Fibroblast of skin of scalp (primary cell): ENCODE measurements at places on chromosomes 2 and 18.

GRCh38 chr18:79904357-79905147, 46.9 kb downstream of the SLC66A2 start:
- no peak for DNase-seq

GRCh38 chr2:214695789-214696188, 113.7 kb downstream of the BARD1 start:
- DNase-seq, result no peak

DNA sequence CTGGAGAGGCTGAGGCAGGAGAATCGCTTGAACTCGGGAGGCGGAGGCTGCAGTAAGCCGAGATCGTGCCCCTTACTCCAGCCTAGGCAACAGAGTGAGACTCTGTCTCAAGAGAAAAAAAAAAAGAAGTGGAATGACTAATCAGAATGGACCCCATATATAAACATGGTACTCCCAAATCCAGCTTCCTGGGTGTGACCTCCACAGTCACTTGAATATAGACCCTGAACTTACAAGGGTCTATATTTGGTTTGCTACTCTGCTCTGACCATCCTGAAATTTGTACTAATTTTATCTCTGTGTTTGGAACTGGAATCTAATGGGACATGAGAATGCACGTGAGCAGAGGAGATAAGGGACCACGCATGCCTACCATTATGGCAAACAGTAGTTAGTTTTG, 275.0 kb downstream of the TNS1 start:
- peak; percentile 18 for DNase-seq

- no peak for DNase-seq
Observed at GRCh38 chr2:69393963-69394362, 6.9 kb upstream of the GFPT1 start.

DNA sequence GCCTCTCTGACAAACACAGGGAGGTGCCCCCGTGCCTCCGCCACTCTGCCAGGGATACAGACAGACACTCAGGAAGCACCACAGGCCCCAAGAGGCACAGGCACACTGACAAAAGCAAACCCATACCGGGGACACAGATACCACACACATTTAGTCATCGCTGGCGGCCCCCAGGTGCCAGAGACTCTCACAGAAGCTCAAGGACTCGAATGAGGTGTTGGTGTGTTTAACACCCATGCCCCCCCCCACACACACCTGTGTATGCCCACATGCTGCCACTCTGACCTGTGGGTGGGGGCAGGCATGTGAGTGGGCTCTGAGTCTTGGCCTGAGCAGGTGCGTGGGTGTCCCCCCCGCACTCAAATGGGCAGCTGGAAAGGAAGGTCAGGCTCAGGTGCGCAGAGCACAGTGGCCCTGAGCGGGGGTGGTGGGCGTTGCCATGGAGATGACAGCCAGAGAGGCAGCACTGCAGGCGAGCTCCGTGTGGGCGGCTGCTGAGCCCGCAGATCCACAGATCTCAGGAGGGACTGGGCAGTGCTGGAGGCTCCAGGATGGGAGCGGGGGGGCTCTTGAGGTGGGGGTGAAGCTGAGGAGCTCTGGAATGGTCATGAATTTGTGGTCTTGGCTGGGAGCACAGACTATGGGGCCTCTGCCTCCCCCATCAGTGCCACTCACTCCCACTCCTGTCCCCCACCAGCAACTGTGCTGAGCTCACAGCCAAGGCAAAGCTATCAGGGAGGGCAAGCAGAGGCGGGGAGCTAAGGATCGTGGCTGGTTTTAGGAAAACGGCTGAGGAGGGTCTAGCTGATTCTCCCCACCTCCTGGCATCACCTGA, 73.9 kb upstream of the TAF1B start:
- DNase-seq, result no peak

- DNase-seq, result peak; percentile 7
Observed at GRCh38 chr2:197786010-197786877, 1.1 kb upstream of the BOLL start.

DNA sequence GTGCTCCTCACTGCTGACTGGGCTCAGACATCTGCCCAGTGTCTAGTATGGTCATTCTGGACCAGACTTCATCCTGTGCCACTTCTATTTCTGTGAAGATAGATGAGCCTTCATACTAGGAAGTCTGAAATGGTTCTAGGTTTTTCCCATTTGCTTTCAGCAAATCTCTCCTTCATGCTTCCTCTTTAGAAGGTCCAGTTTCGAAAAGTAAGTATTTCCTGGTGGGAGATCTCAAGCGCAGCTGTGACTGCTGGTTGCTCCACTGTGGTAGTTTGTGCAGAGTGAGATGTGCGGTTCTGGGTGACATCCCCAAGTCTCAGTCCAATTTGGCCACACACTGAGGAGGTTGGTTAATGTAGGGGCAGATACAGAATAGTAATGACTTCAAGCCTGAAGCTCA, 14.4 kb downstream of the IL36B start:
- no peak for DNase-seq

GRCh38 chr2:95179451-95179850, 13.8 kb downstream of the ZNF2 start:
- DNase-seq, result no peak

DNA sequence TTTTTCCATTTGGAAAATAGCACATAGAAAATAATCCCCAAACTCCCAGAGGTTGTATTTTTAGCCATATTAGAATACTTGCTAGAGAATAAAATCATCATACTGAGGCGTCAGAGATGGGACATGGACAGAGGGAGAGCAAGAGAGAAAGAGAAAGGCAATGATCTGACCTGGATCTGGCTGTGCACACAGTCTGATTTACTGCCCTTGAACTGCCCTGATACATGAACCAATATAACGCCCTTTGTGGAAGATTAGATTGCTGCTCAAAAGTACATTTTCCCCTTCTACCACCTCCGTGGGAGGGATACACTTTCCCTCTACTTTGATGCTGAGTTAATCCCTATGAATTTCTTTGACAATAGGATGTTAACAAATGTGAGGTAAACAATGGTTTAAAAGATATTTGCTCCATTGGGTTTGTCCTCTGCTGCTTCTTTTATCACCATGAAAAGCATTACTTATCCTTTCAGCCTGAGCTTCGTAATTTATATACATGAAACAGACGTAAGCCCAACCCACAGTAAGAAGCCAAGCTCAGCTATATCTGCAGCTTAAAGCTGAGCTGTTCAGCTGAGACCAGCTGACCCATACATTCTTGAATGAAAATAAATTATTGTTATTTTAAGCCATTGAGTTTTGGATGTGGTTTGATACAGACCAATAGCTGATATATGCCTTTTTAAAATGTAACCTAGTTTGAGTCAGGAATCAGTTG, 1664.6 kb upstream of the CELF4 start:
- DNase-seq, result no peak

DNA sequence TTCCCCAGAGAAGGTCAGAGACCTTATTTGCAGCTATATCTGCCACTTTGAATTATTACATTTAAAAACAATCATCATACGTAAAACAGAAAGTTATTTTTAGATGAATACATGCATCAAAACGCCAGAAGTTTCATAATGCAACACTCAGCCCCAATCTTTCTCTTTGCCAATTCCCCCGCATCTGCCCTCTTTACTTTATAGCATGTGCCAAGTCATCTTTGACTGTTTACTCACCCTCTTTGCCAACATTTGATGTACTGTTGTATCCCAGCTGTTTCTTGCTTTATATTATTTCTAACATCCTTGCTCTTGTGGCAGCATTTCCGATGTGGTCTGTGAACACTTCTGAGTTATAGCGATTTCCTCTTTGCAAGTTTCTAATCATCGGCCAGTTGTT, 86.2 kb downstream of the CRIM1 start:
- DNase-seq, result peak; percentile 70

GRCh38 chr2:208363485-208363884, 43.1 kb upstream of the PTH2R start:
- DNase-seq, result peak; percentile 74

DNA sequence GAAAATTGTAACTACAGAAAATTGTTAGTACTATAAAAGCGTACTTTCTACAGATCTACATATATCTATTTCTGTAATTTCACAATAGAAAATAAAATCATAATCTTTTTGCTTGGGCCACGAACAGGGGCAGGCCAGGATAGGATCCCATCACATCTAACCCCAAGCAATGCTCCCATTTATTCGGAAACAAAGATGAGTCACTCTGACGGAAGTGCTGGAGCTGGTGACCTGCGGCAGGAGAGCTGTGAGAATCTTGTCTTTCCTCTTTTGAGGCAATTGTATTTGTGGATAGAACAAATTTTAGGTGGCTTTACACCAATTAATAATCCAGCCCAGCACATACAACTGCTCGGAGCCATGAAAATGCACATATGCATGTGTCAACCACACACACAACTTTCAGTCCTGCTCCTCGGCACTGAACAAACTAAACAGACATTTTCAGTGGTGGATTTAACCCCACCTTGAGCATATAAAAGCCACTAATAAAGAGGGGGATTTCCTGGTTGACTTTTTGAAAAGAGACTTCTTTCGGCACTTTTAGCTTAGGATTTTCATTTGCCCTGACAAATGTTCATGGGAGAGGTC, 22.3 kb upstream of the INSIG2 start:
- no peak for DNase-seq

- peak; percentile 50 for DNase-seq
Observed at GRCh38 chr2:216991563-216991962, 131.7 kb upstream of the TNP1 start.

DNA sequence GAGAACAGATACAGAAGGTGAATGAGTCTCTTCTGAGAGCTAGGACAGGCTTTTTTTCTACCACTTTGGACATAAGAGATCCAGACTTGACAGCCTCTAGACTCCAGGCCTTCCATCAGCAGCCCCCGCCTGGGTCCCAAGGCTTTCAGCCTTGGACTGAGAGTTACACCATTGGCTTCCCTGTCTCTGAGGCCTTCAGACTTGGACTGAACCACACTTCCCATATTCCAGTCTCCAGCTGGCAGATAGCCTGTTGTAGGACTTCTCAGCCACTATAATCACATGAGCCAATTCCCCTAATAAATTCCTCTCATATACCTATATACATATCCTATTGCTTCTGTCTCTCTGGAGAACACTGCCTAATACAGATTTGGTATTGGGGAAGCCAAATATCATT, 128.2 kb downstream of the MCFD2 start:
- no peak for DNase-seq
